ENCODE measurements at places on chromosomes 1 and 21.

GRCh38 chr1:33607444-33608005 is 135.1 kb downstream of the ZSCAN20 start:
- DNase-seq: no peak

- DNase-seq: no peak
These were observed 37.6 kb downstream of the PDE4B start for GRCh38 chr1:65830306-65830705.

DNA sequence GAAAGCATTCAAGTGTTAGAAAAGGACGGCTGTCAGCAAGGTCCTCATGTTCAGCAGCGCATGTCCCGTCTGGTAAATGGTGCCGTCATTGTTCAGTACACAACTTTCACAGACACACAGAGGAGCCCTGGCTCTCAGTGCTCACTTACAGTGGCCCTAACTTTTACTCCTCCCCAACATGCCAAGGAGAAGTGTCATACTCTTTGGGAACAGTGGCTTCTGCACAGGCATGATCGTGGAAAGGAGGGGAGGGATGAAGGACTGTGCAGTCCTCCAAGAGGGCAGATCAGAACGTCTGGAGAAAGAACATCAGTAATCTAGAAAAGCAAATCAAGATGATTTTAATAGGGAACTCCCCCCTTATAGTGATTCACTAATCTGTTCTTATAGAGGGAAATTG is 3.8 kb upstream of the GRHL3 start:
- no peak for DNase-seq

DNA sequence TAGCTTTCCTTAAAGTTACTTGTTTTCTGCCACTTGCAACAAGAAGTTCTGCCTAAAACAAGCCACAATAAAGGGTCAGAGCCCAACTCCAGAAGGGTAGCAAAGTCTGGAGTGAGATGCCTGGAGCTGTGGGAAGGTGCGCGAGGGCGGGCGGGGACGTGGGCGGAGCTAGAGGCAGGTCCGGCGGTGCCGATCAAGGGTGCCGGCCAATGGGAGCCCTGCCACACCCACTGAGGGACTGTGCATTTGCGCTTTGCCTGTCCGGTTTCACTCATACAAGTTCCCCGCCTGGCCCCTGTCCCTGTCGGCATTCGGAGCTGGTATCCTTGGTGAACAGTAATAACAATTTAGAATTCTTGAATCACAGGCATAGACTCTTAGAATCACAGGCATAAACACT is 732.4 kb downstream of the MATN1 start:
- no peak for DNase-seq

GRCh38 chr1:157985473-157985872 is 8.0 kb upstream of the KIRREL1 start:
- DNase-seq: no peak

- no peak for DNase-seq
These were observed 9.4 kb upstream of the TLR5 start for GRCh38 chr1:223152399-223152798.

GRCh38 chr1:232844791-232845190 is 39.6 kb downstream of the MAP10 start:
- no peak for DNase-seq

- no peak for DNase-seq
These were observed 132.7 kb downstream of the UCK2 start for GRCh38 chr1:165960136-165960535.

GRCh38 chr1:201893431-201893830 is 4.7 kb downstream of the SHISA4 start:
- DNase-seq: no peak

DNA sequence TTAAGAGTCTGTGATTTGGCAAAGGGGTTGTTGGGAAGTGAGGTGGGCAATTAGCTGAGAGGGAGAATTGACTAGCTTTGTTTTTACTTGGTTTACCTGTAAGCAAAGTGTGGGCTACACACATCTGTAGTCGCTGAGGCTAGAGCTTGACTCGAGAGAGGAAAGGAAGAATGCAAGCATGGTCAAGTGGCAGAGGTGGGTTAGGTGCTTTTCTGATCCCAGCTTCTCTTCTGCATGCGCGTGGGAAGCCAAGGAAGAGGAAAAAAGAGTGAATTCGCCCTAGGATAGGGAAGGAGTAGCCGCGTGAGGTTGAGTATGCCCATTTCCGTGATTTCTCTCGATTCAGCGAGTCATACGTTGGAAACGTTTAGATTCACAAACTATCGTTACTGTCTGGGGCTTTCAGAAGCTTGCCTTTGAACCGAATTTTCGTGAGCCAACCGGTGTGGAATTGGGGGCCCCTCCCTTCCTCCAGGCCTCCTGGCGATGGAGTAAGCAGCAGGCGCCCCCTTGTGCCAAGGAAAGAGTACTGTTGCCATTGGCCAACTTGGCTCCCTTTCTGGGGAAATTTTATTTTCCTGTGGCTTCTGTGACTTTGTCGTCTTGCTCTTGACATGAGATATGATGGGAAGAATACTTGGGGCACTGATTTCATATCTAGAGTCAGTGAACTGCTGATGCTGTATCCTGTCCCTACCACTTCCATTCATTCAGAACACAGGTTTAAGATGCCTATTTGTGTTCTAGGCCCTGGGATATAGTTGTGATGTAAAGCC is 1.3 kb downstream of the PIGV start:
- DNase-seq: peak; percentile 88

DNA sequence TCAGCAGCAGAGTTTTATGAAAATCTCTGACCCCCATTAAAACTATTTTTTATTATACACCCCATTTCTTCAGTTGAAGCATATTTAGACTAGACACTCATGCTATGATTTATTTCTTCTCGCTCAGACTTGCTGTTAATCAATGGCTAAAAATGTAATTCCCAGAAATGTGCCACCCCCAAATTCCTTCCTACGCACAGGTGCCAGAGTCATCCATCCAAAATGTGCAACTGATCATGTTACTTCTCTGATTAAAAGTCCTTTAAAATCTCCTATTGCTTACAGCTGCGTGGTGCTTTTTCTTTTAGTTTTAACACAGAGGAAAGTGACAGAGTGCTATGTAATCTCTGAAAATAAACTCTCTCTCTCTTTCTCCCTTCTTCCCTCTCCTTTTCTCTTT is 954.4 kb downstream of the NCAM2 start:
- DNase-seq: no peak

- DNase-seq: no peak
These were observed 120.8 kb upstream of the ATP1A1 start for GRCh38 chr1:116252271-116252670.

GRCh38 chr1:202107801-202108731 is 14.7 kb upstream of the GPR37L1 start:
- no peak for DNase-seq

DNA sequence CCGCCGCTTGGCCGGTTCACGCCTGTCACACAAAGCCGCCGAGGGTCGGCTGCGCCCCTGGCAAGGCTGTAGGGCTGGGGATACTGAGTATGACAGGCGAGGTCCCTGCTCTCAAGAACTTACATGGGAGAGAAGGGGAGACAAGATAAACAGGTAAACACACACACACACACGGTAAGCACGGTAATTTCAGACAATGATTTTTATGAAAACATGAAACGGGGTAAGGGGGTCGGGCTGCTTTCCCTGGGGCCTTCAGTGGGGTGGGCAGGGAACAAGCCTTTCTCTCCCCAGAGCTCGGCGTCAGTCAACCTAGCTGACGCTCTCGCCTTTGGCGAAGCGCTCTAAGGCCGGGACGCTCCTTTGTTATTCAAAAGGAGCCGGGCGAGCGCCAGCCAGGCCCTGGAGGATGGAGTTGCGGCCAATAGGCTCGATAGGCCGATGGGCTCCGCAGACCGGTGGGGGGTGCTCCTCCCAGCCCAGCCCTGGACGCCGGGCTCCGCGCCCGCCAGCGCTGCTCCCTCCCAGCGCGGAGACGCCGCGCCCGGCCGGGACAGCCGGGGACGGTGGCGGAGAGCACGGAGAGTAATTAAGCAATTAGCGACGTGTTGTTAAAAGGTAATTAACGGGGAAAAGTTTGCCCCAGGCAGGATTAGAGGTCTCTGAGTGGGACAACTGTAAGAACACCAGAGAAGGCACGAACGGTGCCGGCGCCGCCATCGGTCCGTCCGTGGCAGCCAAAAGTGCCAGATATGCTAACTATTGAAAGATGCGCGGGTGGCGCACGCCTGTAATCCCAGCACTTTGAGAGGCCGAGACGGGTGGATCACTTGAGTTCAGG is 950 bp upstream of the INKA2 start:
- peak; percentile 23 for DNase-seq

- DNase-seq: no peak
These were observed 735.8 kb downstream of the LTN1 start for GRCh38 chr21:28256837-28257236.

DNA sequence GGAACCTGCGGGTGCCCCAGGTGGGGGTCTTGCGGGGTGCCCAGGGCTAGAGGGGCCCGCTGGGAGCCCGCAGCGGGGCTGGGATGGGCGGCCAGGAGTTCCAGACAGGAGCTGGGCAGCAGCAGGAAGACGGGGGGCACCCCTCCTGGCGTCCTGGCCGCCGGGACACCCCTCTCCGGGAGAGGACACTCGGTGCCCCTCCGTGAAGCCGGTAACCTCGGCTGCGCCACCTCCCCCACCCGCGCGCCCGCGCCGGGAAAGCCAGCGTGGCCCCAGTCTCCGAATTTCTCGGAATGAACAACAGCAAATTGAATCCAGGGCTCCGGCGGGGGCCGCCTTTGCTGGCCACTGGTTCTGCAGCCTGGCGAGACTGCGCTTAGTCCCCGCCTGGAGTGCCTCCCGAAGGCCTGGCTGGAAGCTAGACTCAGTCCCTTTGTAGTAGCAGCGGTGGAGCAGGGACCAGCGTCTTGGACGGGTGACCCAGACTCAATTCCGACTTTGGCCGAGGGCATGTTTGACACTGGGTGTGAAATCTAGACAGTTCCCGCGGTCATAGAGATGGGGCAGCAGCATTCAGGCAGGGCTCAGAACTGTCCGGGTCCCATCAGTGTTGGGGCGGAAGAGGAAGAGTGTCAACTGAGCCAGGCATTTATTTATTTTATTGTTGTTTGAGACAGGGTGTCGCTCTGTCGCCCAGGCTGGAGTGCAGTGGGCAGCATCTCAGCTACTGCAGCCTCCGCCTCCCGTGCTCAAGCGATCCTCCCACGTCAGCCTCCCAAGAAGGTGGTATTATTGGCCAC is 773 bp downstream of the IFNGR2 start:
- DNase-seq: peak; percentile 32

- peak; percentile 42 for DNase-seq
These were observed 987 bp downstream of the GPR137B start for GRCh38 chr1:236143104-236143948.

DNA sequence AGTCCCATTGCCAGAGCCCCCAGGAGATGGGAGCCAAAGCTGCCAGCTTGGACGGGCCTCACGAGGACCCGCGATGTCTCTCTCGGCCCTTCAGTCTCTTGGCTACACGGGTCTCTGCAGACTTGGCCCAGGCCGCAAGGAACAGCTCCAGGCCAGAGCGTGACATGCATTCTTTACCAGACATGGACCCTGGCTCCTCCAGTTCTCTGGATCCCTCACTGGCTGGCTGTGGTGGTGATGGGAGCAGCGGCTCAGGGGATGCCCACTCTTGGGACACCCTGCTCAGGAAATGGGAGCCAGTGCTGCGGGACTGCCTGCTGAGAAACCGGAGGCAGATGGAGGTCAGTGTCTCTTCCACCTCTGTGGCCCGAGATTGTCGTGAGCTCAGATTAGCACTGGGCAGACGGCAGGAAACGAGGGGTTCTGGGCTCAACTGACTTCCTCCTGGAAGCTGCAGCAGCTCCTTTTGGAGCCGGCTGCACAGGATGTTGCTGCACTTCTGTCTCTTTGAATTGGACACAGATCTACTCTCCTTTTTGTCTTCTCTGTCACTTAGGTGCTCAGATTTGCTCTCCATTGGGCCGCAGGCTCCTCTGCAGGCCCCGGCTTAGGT is 68.0 kb downstream of the DISC1 start:
- DNase-seq: no peak

GRCh38 chr1:223838125-223838854 is 7.5 kb downstream of the TP53BP2 start:
- no peak for DNase-seq

DNA sequence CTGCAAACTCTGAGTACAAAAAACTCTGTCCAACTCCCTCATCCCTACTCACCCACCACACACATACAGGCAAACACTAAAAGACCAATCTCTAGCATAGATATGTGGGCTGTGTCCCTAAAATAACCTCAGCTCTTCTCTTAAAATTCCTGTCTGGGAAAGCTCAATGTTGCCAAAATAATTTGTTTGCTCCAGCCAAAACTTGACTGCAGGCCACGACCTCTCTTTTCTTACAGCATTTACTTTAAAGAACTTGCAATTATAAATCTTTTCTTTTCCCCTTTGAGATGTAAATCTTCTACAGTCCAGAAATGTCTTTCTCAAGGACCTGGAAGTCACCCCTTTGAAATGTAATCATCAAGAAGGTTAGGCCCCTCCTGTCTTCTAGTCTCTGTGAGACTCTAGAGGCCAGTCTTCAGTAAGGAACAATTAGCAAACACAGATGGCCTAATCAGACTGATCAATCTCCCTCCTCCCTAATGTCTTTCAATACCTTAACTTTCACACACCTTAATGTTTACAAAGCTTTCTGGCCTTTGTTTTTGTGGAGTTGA is 483.6 kb upstream of the RGS18 start:
- DNase-seq: no peak

GRCh38 chr1:24319312-24319863 is at the start of gene GRHL3:
Gene GRHL3, plus strand, starts transcription at chr1:24319357. Its CDS starts 195 bp downstream, at chr1:24319552.
- peak; percentile 9 for DNase-seq

DNA sequence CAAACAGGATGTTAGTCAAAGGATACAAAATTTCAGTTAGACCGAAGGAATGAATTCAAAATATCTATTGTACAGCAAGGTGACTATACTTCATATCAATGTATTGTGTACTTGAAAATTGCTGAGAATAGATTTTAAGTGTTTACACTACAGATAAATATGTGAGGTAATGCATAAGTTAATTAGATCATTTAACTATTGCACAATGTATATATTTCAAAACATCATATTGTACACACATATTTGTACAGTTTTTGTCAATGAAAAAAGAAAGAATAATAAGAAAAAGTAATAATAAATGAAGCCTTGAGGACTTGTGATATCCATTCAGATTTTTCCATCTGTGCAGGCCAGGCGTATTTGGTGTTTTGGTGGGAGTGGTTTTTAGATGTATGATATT is 367.4 kb upstream of the SNX7 start:
- DNase-seq: no peak

GRCh38 chr1:113760102-113761080 is 1.1 kb upstream of the PHTF1 start:
- DNase-seq: no peak

DNA sequence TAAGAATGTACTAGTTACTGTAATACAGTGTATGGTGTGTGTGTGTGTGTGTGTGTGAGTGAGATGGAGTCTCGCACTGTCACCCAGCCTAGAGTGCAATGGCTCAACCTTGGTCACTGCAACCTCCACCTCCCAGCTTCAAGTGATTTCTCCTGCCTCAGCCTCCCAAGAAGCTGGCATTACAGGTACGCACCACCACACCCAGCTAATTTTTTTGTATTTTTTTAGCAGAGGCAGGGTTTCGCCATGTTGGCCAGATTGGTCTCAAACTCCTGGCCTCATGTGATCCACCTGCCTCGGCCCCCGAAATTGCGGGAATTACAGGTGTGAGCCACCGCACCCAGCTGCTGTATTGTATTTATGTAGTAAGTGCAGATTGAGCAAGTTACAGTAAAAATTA is 2.9 kb upstream of the LRRC40 start:
- DNase-seq: no peak
